Left colon (tissue), 2 donors: ENCODE measurements at places on chromosomes 1 and 21. TPM values are rescaled to one million over a fixed set of nuclear protein-coding genes. Genes with fewer than 3 reads are reported as not detected.

DNA sequence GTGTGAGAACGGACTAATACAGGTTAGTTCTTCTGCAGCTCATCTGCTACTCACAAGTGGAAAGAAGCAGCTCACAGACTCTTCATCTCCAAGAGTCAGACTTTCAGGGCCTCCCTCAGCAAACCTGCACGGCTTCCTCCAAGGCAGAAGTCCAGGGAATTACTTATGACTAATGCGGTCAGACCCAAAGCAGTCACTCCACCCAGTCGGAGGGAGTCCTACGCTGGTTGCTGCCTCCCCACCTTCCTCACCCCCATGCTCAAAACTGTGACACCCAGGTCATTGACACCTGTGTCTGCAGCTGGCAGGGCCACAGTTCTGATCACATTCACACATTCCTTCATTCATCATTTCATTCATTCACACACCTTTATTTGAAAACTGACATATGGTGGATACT, 38.4 kb upstream of the PRDM2 start:
- peak; percentile 24 for DNase-seq

- no peak for DNase-seq
Measured at GRCh38 chr1:205595435-205595834, 36.4 kb downstream of the ELK4 start.

- DNase-seq, result no peak
Measured at GRCh38 chr1:75373542-75374159, 237.3 kb downstream of the SLC44A5 start.

DNA sequence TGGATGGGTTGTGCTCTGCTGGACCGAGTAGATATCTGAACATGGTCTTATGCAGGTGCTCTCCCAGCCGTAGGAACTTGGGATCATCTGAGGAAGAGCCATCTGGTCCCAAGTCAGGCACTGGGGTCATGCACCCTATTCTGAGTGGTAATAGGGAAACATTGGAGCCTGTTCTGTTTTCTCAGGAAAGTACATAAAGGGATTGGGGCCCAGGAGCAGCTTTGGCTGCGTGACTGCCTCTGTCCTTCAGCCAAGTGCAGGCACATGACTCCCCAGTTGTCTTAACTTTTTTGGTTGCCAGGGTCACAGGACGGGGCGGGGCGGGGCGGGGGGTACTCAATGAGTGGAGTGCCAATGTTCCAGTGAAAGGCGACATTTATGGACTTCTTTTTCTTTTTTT, 11.5 kb downstream of the PFKFB2 start:
- DNase-seq, result no peak

- no peak for DNase-seq
Measured at GRCh38 chr1:193581341-193581740, 394.9 kb upstream of the B3GALT2 start.

- DNase-seq, result no peak
Measured at GRCh38 chr1:8182034-8182761, 135.7 kb upstream of the SLC45A1 start.

DNA sequence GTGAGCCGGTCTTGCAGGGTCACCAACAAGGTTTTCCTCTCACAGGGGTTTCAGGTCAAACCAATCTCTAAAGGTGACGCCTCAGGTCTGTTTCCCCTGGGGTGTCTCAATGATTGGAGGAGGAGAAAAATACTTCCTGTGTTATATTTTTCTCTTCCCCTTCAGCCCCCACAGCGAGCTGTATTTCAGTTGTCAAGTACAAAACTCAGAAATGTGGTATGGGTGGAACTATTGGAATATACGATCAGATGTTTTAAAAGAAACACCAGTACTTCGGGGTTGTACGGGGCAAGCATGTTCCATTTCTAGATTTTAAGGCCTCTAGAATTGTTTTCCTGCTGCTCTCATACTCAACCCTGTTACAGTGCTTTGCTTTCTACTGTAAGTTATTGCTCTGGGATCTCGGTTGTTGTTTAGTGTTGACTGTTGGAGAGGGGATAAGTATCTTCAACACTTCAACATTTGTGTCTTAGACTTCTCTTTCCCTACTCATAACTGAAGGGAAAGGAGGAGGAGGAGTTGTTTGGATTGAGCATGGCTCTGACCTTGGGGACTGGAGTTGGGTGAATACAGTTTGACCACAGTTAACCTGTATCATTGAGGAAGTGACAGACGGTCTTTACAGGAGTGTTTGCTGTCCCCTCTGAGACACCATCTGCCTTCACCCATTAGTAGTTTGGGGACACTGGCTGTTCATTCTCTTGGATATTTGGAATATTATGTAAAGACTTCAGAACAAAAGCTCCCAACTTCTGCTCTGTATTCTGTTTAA, 2.0 kb downstream of the MAPKAPK2 start:
- DNase-seq, result no peak

Gene GNPAT
- 30.4 TPM for total RNA-seq

Gene KRTAP6-3
- total RNA-seq, result not detected
